Activated CD8-positive, alpha-beta memory T cell treated with anti-CD3 and anti-CD28 coated beads for 1 hour (primary cell): ENCODE measurements at places on chromosomes 6 and 20.

DNA sequence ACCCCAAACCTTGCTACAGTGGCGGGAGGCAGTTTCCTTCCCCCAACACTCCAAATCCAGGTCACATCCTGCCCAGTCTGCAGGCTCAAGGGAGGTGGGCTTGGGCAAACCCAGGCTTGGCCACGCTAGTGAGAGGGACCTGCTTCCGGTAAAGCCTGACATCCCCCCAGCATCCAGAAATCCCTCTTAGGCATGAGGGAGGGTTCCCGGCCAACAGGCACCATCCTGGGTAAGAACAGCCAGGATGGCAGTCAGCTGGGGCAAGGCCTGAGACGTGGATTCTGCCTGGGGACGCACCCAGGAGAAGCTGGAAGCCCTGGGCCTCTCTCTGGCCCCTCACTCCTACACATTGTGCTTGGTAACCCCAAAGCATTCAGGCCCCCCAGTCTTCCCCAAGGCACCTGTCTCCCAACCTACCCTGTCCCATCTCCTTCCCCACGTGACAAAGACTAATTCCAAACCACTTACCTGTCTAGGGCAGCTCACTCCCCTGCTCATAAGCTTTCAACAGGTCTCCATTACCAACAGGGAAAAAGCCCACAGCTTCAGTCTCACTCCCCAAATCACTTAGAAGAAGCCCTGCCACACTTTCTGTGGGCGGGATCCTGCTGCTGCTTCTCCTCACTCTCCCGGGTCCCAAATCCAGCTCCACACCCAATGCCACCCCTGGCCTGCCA lies 2.1 kb downstream of the C20orf144 start:
- no peak for DNase-seq

GRCh38 chr20:45352729-45353128 lies 4.5 kb upstream of the SDC4 start:
- DNase-seq, result no peak

- no peak for DNase-seq
These were observed 254.7 kb downstream of the SMOC2 start for GRCh38 chr6:168695701-168696100.

DNA sequence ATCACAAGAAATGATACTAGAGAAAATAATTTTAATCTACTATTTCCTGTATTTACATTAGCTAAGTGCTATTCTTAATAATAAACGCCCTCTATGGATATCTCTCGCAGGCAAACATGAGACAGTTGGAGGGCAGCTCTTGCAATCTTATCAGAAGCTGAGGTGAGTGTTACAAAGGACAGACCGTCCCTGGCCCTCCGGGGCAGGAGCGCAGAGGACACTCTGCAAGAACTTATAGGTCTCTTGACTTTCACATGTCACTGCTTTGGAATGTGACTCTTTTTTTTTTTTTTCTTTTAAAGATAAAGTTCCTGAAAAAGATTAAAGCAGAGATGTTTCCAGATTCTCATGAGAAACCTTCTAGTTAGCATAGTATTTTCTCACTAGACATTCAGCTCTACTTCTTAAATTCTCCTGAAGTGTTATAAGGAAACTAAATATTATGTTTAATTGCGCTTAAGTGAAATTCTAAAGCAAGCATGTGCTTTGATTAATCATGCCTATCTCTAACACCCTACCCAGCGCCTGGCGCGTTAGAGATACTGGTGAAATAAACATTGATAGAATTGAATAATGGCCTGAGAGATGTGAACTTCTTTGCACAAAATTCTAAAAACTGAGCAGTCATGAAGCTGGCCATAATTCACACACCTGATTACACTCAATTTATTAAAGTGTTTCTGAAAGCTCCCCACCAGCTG lies 57.4 kb downstream of the SYTL3 start:
- no peak for DNase-seq

- DNase-seq, result no peak
These were observed 36.7 kb upstream of the CHD6 start for GRCh38 chr20:41654884-41655283.

DNA sequence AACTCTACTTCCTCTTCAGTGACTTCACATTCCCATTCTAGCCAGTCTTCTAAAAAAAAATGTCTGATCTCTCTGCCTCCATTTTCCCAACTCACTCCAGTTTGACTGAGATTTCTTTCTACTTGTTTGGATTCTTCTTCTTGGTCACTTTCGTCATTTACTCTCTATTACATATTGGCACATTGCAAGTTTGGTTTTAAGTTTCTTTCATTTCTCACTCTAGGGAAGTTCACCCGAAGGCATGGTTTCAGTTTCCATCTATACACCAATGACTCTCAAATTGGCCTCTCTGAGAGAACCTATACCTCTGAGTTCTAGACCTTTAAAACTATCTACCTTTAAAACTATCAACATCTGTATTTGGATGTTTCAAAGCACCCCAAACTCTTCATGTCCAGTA lies 51.3 kb downstream of the CD109 start:
- DNase-seq, result no peak

DNA sequence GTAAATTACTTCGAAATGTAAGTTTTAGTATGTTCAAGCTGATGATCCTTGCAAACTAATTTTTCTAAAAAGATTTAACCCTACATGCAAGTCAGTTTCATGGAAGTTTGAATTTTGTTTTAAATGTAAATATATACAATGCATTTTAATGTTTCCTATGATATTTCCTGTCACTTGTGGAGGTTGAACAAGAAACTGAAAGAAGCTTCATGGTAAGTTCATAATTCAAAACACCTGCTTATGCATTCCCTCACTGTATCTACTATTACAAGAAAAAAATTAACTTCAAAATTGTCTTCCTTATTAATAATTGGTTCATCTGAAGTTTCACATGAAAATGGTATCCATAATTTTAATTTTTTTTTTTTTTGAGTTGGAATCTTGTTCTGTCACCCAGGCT lies 24.8 kb downstream of the KIF6 start:
- no peak for DNase-seq

- DNase-seq, result no peak
These were observed 503.7 kb downstream of the KIF16B start for GRCh38 chr20:16069389-16070010.

DNA sequence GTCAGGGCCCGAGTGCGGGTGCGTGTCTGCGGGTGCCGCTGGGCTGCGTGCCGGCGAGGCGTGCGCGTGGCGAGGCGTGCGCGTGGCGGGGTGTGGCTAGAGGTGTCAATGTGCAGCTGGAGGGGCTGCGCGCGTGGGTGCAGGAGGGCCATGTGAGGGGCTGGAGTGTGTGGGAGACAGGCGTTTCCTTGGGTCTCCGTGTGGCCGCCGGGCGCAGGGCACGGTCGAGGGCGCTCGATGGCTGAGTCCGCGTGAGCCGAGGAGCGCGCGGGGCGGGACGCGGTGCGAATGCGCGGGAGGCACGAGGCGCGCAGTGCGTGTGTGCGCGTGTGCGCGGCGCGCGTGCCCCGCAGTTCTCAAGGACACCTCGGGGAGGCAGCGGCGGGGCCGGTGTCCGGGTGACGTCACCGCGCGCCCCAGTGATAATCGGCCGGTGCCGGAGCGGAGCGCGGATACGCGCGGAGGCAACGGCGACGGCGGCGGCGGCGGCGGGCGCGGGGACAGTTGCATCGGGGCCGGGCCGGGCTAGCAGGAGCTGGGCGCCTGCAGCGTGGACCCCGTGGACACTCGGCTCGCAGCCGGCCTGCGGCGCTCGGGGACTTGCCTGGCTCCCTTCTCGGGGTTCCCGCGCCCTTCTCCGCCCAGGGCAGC lies 38.7 kb downstream of the YTHDF1 start:
- no peak for DNase-seq

GRCh38 chr20:44204156-44204831 lies 6.3 kb downstream of the OSER1 start:
- DNase-seq, result no peak

DNA sequence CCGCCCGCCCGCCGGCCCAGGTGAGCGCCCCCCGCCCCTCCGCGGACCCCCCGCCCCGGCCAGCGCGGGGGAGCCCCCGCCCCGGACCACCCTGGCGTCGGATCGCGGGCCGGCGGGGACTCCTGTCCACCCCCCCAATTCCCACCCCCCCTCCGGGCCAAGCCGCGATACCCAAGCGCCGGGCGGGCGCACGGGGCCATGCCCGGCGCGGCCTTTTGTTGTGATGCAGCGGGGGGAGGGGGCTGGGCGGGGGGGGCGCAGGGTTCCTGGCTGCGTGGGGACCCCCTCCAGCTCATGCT lies 245 bp downstream of the SRC start:
- no peak for DNase-seq

GRCh38 chr6:28789553-28790083 lies 134.2 kb downstream of the TRIM27 start:
- DNase-seq, result no peak

- DNase-seq, result no peak
These were observed 18.7 kb upstream of the SGK2 start for GRCh38 chr20:43539975-43540672.

DNA sequence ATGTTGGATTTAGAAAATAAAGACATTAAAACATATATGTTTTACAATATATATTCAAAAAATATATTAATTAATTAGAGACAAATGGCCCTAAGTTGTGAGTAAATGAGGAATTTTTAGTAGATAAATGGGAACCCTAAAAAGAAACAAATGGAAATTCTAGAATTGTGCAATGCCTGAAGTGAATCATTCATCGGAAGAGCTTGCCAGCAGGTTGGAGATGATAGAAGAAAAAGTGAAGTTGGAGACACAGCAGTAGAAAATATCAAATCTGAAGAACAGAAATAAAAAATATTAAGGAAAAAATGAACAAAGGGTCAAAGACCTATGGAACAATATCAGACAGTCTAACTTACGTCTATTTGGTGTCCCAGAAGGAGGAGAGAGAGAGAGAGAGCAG lies 109.4 kb upstream of the NEDD9 start:
- DNase-seq, result no peak

- DNase-seq, result no peak
These were observed 6.9 kb downstream of the TCF15 start for GRCh38 chr20:603116-603640.

DNA sequence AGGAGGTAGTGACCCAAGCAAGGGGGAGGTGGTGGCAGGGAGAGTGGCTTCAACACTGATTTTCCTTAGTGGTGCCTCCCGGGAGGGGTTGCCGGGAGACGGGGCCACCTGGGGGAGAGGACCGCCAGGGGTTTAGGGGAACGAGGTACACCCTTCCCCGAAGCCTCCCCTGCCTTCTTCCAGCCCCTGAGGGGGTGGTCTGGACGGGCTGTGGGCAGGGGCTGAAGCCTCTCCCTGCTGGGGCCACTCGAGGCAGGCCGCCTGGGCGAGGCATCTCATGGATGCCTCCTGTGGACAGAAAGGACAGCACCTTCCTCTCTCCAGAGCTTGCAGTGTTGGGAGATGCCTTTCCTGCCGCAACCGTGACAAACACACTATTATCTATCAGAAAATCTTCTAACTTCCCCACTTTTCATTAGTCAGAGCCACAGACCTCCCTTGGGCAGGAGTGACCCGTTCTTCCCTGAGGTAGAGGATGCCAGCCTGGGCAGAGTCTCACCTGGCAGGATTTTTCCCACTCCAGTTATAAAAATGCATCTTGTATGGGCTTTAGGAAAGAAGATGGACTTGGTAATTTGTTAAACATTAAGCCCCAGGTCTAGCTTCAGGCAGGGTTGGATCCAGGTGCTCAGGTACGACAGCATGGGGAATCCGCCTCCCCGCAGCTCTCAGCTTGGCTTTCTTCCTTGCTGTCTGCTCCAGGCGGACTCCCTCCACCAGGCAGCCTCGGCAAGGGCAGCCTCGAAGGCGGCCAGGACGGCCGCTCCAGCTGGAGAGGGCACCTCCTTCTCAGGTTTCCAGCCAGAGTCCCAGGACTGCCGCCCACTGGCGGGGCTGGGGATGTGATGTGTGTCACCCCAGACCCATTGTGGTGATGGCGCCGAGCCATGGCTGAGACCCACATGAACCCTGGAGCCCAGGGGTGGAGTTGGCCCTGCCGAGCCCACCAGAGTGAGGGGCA lies 11.0 kb downstream of the HRH3 start:
- DNase-seq, result no peak

GRCh38 chr6:44428682-44429081 lies 41.2 kb downstream of the CDC5L start:
- no peak for DNase-seq

GRCh38 chr6:43021270-43022047 lies at the start of gene RRP36:
TSS of gene RRP36 (plus strand) at chr6:43021623. CDS start at chr6:43021655, 32 bp downstream.
- peak; percentile 57 for DNase-seq

DNA sequence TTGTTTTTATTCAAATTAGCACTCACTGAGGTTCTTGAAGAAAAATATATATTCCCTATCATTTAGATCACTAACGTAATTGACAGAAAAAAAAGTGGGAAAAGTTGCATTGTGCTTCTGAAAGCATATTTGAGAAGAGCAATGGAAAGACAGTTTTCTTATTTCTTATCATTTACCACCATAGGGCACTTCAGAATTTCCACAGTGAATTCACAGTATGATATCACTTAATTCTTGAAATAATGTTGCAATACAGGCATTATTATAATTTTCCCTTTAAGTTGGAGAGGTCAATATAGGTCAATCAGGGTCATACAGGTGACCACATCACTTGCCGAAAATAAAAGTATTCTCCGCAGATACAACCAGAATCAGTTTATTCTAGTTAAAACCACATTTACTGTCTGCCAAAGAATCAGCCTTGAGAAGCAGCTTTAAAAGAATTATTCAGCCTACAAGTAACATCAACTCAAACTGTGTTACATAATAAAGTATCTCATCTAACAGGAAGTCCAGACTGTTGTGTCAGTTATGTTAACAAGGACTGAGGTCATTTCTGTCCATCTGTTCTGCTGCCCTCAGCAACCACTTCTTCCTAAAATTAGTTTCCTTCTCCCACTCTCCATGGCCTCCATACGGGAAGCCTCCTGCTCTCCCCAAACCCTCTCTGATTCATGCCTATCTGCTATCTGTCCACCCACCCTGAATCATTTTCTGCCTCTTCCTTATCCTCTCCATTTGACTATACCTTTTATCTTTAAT lies 121.2 kb downstream of the SIM1 start:
- DNase-seq, result no peak

DNA sequence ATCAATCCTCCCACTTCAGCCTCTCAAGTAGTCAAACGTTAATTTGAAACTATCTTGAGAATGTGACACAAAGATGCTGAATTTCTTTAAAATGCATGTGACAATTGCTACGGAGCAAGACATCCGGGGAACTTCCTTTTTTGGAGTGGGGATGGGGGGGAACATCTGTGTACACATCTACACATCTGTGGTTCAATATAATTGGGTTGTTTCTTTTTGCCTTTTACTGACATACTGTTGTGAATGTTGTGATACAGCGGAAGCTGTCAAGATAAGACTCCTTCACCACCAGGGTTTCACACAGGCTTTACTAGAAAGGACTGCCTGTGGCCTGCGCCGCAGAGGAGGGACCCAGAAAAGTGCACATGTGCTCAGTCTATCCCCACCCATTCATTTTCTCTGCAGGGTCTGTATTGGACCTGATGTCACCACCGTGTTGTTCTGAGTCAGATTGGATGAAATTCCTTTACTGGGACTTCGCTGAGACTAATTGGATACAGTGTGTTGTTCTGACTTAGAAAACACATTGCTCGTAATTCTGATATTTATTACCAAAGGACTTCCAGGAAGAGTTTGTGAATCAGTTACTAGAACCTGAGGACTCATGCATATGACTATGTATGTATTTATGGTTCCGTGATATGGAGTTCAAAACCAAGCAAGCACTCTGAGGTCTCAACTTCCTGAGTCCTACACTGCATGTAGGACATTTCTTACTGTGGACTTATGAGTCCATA lies 98.7 kb upstream of the SGK1 start:
- DNase-seq, result no peak

GRCh38 chr20:23294166-23294565 lies 56.4 kb upstream of the NXT1 start:
- no peak for DNase-seq
